ENCODE measurements at places on chromosomes 12 and 14.

GRCh38 chr12:66497008-66497897 is 181.6 kb downstream of the GRIP1 start:
- no peak for DNase-seq

DNA sequence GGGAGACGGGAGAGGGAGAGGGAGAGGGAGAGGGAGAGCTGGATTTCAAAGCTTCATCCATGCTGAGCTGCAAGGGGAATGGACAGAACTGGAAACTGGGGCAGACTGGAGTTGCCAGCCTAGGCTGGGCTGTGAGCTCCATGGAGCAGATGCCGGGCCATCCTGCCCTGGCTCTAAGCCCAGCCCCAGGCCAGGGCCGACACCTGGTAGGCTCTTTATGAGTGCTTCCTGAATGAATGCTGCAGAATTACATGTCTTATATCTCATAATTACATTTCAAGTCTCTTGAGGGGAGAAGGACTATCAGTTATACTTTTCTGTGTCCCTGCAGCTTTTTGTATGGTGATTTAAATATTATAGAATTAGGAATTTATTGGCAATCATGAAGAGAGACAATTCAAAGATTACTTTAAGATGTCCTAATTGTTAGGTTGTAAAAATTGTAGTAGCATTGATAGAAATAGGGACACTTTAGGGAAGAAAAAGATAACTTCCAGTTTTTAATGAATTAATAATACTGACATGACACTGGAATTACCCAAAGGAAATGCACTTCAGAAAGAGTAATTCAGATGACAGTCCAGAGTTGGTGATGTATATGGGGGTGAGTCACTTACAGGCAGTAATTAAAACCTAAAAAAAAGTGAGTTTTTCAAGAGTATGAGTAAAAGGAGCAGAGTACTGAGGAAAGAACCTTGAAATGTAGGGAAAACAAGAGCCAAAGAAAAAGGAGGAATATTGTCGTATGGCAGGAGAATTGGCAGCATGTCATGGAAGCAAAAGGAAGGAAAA is 29.0 kb downstream of the SCYL2 start:
- no peak for DNase-seq

DNA sequence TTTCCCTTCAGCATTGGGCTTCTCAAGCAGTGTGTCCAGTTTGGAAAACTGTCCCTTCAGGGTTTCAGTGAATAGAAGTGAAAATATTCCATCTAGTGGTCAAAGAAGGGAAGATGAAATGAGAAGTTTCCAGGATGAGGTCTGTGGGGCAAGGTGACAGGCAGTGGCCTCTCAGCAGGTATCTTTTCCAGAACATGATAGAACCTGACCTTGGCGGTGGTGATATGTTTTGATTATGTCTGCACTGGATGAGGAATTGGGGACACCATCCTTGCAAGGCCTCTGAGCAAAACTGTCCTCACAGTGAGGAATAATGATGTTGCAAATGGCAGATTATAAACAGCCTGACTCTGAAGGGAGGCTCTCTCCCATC is 4.7 kb downstream of the GPX2 start:
- DNase-seq = no peak

DNA sequence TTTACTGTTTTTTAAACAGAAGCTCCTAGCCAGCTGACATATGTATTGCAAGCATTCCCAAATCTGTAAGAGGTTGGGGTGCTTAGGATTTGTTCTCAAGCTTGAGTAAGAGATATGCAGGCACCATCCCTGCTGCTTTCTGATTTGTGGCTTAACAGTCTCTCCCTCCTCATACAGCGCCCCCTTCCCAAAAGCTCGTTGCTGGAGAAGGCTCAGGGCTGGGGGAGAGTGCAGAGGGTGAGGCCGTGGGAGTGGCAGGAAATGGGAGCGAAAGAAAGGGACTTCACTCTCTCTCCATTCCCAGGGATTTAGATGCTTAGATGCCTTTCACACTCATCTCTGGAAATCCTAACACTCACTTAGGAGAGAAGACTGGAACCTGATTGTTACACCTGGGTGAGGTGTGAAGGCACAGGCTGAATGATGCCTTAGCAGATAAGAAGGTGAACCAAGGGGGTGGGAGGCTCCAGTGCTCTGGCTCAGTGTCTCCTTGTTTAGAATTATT is 172.0 kb downstream of the C12orf75 start:
- DNase-seq = no peak

GRCh38 chr12:25084816-25085215 is 110.1 kb downstream of the DNAI7 start:
- DNase-seq = no peak

DNA sequence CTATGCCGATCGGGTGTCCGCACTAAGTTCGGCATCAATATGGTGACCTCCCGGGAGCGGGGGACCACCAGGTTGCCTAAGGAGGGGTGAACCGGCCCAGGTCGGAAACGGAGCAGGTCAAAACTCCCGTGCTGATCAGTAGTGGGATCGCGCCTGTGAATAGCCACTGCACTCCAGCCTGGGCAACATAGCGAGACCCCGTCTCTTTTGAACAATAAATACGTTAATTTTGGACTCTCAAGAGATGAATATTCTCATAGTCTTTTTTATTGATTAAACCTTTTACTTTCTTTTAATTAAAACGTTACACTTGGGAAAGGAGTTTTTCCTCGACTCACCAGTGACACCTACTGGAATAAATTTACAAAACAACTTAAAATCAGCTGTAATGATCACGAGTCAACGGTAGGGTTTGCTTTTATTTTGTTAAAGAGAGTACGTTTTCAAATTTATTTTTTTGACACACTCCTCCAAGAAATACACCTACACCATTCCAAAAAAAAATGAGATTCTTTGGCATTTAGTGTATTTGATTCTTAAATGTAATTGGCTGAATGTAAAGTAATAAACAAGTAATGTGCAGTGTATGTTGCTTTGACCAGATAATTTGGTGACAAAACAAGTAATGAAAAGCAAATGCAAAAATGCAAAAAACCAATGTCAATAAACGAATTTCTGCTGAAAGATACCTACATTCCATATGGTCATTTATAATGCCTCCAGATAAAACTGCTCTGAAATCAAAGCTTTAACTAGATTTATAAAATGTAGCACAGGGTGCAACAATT is 687 bp upstream of the RPS29 start:
- DNase-seq = peak; percentile 67

- no peak for DNase-seq
Observed at GRCh38 chr14:58151133-58152013, 640 bp downstream of the ARMH4 start.

GRCh38 chr14:101184104-101184455 is 280.6 kb upstream of the RTL1 start:
- no peak for DNase-seq

DNA sequence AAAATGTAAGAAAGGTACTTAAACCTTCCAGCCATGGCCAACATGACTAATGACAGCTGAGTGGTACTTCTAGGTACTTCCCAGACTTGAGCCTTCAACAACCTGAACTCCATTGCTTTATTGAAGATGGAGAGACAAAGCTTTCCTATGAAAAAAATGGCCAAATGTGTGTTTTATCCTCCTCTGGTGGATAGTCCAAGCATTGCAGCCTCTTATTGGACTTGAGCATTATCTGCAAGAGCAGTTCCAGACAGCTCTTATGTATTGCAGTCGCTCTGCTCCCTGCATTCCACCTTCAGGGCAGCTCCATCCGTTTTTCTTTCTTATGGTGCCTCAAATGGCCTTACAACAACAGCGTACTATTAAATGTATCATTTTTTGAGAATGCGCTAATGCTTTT is 588.2 kb downstream of the NRXN3 start:
- no peak for DNase-seq

- no peak for DNase-seq
Observed at GRCh38 chr12:1289371-1290155, 298.5 kb downstream of the ERC1 start.

DNA sequence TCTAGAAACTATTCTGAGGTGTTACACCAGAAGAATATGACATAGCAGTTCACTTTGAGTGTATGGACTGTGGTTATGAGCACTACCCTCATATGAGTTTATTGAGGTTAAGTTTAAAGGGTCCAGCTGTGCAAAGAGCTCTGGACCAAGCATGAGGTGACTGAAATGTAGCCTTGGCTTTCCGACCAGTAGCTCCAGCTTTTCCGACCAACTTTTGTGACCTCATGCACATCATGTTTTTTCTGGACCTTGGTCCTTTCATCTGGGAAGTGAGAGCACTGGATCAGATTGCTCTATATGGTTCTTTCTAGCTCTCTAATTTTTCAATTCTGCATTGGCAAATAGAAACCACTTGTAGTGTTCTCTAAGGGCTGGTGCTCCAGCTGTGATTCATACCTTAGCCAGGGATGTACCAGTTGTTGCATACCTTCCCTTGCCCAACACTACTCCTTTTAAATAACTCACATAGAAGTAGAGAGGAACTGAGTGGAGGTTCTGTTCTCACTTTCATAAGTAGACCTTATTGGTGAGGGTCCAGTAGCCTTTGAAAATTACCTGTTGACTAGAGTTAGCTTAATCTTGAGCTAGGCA is 16.6 kb downstream of the IGF1 start:
- no peak for DNase-seq

GRCh38 chr14:71235875-71236274 is 328.6 kb downstream of the PCNX1 start:
- no peak for DNase-seq

DNA sequence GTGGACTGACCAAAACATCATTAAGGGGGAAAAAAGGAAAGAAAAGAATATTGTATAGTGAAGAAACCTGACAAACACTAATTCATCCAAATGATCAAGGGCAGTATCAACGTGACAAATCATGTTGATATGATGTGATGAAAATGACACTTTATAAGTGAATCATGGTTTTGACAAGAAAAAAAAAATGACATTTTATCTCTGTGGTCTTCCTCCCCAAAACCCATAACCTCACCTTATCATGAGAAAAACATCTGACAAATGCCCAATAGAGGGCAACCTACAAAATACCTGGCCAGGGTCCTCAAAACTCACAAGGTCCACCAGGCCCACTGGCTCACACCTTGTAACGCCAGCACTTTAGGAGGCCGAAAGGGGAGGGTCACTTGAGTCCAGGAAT is 13.8 kb downstream of the TMED10 start:
- no peak for DNase-seq

DNA sequence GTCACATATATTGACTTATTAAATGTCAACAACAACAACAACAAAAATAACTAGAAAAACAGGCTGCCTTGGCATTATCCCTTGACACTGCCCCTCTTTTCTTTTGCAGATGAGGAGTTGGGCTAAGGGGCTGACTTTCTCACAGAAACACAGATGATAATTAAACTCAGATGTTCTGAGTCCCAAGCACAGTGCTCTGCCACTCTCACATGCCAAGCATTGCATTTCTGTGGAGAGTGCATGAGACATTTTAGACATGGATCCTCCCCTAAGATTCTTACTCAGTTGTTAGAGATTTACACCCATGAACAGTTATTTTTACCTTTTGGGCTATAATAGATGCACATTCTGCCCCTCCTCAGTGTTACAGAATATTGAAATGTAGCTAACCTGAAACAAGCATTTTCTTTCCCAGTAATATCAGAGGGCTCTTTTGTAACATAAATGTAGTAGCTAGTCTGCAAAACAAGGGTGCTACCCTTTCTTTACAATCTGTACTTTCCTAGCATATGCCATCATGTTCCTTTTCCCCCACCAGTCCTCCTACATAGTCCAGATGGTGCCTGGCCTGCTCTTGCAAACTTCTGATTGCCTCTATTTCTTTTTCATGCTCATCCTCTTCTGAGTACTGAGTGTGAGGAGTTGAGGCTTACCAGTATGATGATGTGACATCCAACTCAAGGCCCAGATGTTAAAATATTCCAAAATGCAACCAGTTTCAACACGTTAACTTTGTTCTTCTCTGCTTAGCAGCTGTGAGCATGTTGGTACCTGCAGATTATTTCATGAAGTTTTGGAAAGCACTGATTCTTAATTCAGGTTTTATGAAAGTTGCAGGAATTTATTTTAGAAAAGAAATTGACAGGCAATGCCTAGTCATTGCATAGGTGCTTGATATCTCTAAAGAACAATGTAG is 125.0 kb upstream of the ATP2B1 start:
- no peak for DNase-seq

DNA sequence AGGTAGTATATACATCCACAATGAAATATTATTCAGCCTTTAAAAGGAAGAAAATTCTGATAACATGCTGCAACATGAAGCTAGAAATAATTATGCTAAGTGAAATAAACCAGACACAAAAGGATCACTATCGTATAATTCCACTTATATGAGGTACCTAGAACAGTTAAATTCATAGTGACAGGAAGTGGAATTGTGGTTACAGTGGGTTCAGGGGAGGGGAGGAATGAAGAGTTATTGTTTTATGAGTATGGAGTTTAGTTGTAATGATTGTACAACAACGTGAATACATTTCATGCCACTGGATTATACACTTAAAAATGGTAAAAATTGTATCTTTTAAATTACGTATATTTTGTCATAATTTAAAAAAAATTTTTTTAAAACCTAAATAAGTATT is 21.0 kb downstream of the EEA1 start:
- no peak for DNase-seq

GRCh38 chr12:113655919-113656318 is 184.2 kb upstream of the LHX5 start:
- no peak for DNase-seq

DNA sequence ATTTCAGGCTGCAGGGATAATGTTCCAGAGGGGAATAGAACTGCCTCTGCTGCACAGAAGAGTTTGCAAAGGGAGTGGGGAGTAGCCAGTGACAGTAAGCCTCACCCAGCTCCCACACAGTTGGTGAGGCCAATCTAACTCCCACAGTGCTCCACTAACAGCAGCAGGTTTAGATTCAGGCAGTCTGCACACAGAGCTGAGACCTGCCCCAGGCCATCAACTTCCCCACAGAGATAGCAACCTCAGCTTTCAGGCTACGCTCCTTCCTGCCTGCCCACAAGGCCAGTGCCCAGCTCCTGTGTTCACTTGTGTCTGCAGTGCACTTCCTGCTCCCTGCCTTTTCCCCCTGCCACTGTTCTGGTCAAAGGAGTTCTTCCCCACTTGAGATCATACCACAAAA is 107.5 kb downstream of the TBC1D30 start:
- no peak for DNase-seq

Data from HS-27A (cell line).